ENCODE measurements at places on chromosomes 4 and X.

DNA sequence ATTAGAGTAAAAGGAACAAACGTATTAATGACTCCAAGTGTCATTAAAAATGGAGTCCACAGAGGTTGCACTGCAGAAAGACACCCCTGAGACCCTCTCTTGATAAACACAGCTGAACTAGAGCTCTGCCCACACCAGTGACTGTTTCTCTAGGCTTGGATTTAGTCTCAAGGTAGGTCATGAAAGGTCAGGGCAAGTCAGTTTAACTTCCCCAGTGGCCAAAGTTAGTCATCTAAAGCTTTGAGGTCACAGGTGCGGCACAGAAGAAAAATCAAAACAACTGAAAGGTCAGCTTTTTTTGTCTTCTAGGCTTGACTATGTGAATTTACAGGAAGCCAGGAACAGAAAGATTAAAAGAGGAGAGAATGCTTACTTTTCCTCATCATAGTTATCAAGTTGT lies 749.6 kb downstream of the RAB28 start:
- no peak for DNase-seq

DNA sequence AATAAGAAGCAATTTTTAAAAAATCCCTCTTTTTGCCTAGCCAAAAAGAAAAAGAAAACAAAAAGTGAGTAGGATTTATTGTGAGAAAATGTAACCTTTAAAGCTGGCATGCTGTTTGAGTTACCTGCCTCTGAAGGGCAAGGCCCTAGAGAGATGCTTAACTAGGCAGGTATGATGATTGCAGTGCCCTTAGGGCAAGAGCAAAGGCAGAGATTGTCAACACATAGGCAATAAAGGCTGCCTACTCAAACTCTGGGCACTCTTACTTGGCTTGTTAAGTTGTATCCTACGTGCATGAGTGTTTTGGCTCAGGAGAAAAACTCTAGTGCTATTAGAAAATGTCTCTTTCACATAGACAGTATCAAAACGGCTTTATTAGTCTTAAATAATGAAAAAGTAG lies 306.0 kb downstream of the RPA4 start:
- no peak for DNase-seq

GRCh38 chrX:54715621-54716020 lies 82.4 kb downstream of the ITIH6 start:
- no peak for DNase-seq

DNA sequence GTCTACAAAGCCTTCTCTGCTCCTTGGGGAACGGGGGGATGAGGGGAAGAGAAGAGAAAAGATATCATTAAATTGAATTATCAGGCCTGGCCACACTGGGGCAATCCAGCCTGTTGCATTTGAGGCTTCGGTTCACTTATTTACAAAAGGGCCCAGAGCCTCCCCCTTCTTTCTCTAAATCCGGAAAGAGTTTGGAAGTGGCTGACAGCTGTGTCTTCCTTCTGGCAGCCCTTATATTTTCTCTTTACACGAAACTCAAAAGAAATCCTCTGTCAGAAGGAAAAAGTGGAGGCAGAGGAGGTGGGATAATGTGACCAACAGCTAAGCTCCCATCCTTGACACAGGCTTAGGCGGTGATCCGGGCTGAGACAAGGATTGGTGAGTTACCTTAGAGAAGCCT lies 158.3 kb upstream of the TAPT1 start:
- DNase-seq: no peak

DNA sequence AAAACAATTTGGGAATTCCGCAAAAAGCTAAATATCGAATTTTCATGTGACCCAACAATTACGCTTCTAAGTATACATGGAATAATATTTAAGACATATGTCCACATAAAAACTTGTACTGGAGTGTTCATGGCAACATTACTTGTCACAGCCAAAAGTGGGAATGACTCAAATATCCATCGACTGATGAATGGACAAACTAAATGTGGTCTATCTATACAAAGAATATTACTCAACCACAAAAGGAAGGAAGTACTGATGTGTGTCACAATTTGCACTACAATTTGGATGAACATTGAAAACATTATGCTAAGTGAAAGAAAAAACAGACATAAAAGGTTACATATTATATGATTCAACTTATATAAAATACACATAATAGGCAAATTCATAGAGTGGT lies 71.9 kb downstream of the AFF2 start:
- no peak for DNase-seq
